Naive B cell (primary cell): ENCODE measurements at places on chromosomes 12 and 14. TPM values are rescaled to one million over a fixed set of nuclear protein-coding genes. Genes with fewer than 3 reads are reported as not detected.

The IGF1 gene
- not detected for polyA plus RNA-seq

The IQSEC3 gene
- not detected for polyA plus RNA-seq

The RNF41 gene
- polyA plus RNA-seq: 114 TPM

The B4GALNT3 gene
- 0.35 TPM for polyA plus RNA-seq

The LYZ gene
- polyA plus RNA-seq: 56.8 TPM

The SELPLG gene
- polyA plus RNA-seq: 53.1 TPM

The SRRM4 gene
- not detected for polyA plus RNA-seq

The SDSL gene
- not detected for polyA plus RNA-seq

The TRHDE gene
- not detected for polyA plus RNA-seq

The TDRD9 gene
- 0.37 TPM for polyA plus RNA-seq

The LRP1 gene
- 0.04 TPM for polyA plus RNA-seq

The GTF2A1 gene
- 18.6 TPM for polyA plus RNA-seq

The MRPS35 gene
- 67.0 TPM for polyA plus RNA-seq

The CLEC12A gene
- polyA plus RNA-seq: not detected

The TCL1B gene
- polyA plus RNA-seq: 44.0 TPM

The GALNT9 gene
- polyA plus RNA-seq: not detected

The FAM181A gene
- polyA plus RNA-seq: not detected

The ADAM21 gene
- polyA plus RNA-seq: 0.09 TPM

The EMP1 gene
- polyA plus RNA-seq: not detected

The SIRT4 gene
- polyA plus RNA-seq: 1.4 TPM

The NANOG gene
- not detected for polyA plus RNA-seq

The EID3 gene
- polyA plus RNA-seq: 16.9 TPM

The PRORP gene
- polyA plus RNA-seq: 23.9 TPM

The CLEC14A gene
- not detected for polyA plus RNA-seq

The SLCO1C1 gene
- polyA plus RNA-seq: not detected

The LGALS3 gene
- 6.3 TPM for polyA plus RNA-seq

The TAS2R50 gene
- polyA plus RNA-seq: not detected

The ACSS3 gene
- not detected for polyA plus RNA-seq

The TMEM119 gene
- polyA plus RNA-seq: not detected

The FZD10 gene
- not detected for polyA plus RNA-seq

The CD163L1 gene
- not detected for polyA plus RNA-seq

The OASL gene
- 0.69 TPM for polyA plus RNA-seq

The PCED1B gene
- 8.2 TPM for polyA plus RNA-seq

The ALDH1L2 gene
- not detected for polyA plus RNA-seq

The CIDEB gene
- 10.4 TPM for polyA plus RNA-seq

The SYNE3 gene
- polyA plus RNA-seq: 5.4 TPM

The CLSTN3 gene
- 3.2 TPM for polyA plus RNA-seq

The CCDC85C gene
- 0.28 TPM for polyA plus RNA-seq

The HOXC9 gene
- polyA plus RNA-seq: not detected

The BIN2 gene
- polyA plus RNA-seq: 140 TPM

The UNC119B gene
- polyA plus RNA-seq: 6.6 TPM

The CFAP251 gene
- polyA plus RNA-seq: not detected

The MDGA2 gene
- not detected for polyA plus RNA-seq

The NPFF gene
- polyA plus RNA-seq: not detected

The KRT86 gene
- not detected for polyA plus RNA-seq

The SERPINA10 gene
- not detected for polyA plus RNA-seq

The RDH12 gene
- polyA plus RNA-seq: not detected

The NAA30 gene
- polyA plus RNA-seq: 6.4 TPM

The GDF3 gene
- polyA plus RNA-seq: not detected
